ENCODE measurements at places on chromosomes 2 and 18.
A peak's percentile ranks its signal among the peaks of the same experiment; 100 is the strongest.

GRCh38 chr2:19933351-19933981 is 31.7 kb upstream of the TTC32 start:
- no peak for DNase-seq

DNA sequence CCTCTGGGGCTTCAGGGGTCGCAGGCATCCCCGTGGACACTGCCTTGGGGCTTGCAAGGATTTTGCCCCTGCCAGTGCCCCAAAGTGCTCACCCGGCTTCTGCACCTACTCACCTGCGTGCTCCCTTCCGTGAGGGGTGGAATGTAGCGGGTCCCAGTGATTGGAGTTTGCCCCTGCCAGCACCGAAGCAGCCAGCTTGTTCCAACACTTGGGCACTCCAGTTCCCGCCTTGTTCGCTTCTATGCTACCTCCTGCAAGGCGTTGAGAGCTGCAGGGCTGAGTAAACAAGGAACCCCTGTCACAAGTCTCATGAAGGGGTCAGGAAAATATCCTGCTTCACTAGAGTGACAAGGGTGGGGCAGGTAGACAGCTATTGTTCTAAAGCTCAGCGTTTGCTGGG is 631.5 kb downstream of the EPHA4 start:
- no peak for DNase-seq

- peak; percentile 45 for DNase-seq
Measured at GRCh38 chr2:23513872-23514793, 129.2 kb downstream of the KLHL29 start.

DNA sequence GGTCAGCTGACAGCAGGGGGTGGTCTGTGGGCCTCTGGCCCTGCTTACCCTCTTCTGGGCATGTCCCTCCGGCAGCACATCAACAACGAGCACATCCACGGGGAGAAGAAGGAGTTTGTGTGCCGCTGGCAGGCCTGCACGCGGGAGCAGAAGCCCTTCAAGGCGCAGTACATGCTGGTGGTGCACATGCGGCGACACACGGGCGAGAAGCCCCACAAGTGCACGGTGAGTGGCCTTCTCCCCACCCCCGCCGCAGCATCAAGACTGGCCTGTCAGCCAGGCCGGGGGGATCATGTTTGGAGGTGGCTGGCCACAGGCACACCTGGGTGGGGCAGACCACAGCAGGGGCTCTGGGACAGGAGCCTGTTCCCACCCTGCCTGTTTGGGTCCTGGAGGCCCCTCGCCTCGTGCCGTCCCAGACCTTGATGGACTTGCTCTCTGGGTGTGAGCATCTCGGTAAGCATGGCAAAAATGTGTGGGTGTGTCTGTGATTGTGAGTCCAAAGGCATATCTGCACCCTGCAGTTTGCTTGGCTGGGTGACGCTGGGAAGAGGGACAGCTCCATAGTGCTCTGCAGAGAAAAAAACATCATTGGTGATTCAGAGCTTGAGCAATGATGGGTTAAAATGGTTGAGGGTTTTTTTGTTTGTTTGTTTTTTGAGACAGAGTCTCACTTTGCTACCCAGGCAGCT is 242.8 kb downstream of the GLI2 start:
- no peak for DNase-seq

DNA sequence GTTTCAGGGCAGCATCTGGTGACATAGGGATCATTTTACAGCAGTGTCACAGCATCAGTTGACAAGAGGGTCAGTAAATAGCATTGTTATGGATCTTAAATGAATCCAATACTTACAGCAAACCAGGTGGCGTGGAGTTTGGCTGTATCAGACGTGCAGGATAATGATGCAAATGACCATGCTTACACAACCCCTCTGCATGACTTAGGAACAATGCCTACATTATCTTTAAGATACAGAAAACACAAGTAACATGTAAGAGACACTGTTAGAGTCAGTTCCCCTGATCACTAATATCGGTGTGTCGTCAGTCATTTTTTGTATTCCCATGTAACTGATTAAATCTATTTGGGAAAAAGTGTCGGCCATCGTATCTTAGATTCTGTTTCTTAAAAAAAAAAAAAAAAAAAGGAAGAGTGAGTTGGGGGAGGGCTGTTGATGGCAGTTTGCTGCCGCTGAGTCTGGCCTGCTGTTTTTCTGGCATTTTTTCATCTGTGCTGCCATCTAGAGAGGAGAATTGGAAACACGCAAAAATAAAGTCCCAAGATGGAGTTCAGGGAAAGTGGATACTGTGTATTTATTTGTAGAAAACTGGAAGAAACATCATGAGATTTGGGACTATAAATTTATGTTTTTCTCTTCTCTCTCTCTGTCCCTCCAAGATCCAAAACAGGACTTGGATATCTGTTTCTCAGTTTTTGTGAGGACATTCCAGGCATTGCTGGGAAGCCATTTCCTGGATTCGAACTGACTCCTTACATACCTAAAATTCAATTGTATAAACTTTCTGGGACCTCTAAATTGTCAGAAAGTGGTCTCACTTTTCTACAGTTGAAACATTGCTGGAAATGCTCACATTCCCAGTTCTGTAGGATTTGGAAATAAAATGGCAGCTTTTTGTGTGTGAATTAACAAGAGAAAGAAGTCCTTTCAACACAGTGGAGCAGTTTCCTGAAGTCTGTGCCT is 60.3 kb upstream of the AGPS start:
- DNase-seq: peak; percentile 52

DNA sequence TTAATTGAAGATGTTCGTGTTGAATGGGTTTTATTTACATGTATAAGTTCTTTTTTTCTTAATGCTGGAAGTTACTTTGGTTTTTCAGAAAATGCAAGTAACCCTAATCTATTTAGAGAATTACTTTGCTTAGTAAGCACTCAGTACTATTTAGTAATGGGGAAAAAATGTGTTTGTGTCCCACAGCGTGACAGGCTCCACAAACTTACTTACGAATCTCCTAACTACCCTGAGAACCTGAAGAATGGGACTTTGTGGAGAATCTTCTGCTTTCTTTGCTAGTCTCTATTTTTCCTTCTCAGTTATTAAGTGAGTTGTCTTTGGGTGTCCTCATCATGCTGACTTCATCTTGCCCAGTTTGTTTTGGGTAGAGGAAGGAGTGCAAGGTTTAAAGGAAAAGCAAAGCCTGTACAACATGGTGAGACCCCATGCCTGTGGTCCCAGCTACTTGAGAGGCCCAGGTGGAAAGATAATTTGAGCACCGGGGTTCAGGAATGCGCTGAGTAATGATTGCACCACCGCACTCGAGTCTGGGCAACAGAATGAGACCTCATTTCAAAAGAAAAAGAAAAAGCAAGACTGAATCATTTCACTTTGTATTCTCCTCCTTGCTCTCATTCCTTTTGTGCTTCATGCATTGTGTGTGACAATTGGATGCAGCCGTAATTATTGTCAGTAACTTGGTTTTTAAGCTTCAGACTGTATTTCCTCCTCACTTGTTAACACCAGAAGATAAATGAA is 10.2 kb downstream of the NEDD4L start:
- DNase-seq: no peak

GRCh38 chr2:164784376-164784775 is 57.2 kb downstream of the COBLL1 start:
- no peak for DNase-seq

DNA sequence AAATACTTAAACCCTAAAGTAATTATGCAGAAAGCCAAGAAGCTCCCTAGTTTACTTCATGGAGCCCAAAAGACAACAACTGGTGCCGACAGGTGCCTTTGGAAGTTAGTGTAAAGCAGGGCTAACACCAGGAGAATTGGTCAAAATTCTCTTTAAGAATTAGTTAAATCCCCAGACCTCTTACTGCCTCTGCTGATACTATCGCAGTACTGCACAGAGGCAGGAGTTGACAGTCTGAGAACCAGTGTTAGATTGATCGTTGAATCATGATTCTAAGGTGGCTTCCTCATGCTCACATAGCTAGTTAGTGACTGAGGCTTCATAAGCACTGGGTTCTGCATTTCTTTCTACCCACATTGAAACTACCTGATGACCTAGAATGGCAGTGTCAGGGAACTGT is 445.0 kb downstream of the XIRP2 start:
- DNase-seq: no peak

DNA sequence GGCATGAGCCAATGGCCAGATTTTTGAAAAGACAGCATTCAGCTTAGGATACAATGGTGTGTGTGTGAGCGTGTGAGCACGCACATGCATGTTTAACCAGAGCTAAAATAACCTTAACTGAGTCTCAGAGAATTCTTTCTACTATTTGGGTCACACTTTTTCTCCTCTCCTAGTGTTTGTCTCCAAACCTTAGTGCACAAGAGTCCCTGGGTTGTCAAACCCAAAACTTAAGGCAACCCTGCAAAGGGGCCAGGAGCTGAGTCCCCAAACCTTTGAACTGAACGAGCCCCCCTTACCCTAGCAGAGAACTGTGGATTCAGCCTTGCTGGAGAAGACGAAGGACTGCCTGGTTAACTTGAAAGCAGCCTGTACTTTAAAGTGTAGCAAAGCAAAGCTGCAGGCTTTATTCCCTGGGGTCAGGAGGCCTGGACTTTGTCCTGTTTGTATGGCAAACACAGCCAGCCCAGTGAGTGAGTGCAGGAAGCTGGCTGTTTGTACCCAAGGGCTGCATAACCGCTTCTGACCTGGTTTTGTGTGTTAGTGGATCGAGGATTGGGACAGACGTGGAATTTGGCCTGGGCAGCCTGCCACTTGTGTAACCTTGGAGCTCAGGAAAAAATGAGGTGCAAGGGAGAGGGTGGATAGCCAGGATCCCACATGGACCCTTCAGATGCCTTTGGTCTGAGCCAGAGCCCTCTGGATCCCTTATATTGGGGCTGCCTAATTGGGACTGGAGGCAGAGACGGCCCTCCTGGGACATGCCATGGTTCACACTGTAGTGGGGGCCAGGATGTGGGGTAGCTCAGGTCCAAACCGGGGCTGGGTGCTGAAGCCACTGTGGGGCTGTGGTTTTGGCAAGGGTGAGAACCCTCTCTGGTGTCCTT is 6.4 kb upstream of the PSMD1 start:
- no peak for DNase-seq
